ENCODE measurements at places on chromosomes 1 and 21. TPM values are rescaled to one million over a fixed set of nuclear protein-coding genes. Genes with fewer than 3 reads are reported as not detected.
A peak's percentile ranks its signal among the peaks of the same experiment; 100 is the strongest.

DNA sequence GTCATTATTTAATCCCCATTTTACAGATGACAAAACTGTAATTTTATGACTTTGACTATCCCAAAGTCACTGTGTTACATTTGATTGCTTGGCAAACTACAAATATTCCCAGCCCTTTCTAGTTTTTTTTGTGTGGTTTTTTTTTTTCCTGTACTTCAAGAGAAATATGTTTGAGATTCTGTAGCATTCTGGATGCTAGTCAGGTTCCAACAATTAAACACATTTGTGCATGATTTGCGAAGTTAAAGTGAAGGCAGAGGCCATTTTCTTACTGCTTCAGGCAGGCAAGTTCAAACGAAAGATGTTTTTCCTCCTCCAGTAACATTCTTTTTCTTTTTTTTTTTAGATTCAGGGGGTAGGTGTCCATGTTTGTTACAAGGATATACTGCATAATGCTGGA lies 107.9 kb upstream of the SERTAD4 start:
- no peak overlapping the region for H3K4me3 ChIP-seq
- H3K27me3 ChIP-seq = no peaks in the 10 kb centered on the region
- no peak overlapping the region for H3K27ac ChIP-seq
- no peaks in the 10 kb centered on the region for H3K4me1 ChIP-seq
- no peaks in the 10 kb centered on the region for H3K36me3 ChIP-seq
- no peak for DNase-seq

GRCh38 chr1:226644541-226645176 lies 94.4 kb downstream of the ITPKB start:
- peaks cover 58% of the 10 kb centered on the region for H3K4me1 ChIP-seq
- H3K27ac ChIP-seq = peak overlapping the region; percentile 69
- H3K27me3 ChIP-seq = no peaks in the 10 kb centered on the region
- peaks cover 24% of the 10 kb centered on the region for H3K36me3 ChIP-seq
- DNase-seq = peak; percentile 24
- peak overlapping the region; percentile 19 for H3K4me3 ChIP-seq

GRCh38 chr1:164745736-164746135 lies 186.8 kb downstream of the PBX1 start:
- no peaks in the 10 kb centered on the region for H3K36me3 ChIP-seq
- H3K4me1 ChIP-seq = no peaks in the 10 kb centered on the region
- no peaks in the 10 kb centered on the region for H3K27me3 ChIP-seq
- no peak for DNase-seq
- no peak overlapping the region for H3K27ac ChIP-seq
- no peak overlapping the region for H3K4me3 ChIP-seq

GRCh38 chr1:191993549-191993948 lies 164.7 kb upstream of the RGS18 start:
- no peaks in the 10 kb centered on the region for H3K36me3 ChIP-seq
- no peaks in the 10 kb centered on the region for H3K4me1 ChIP-seq
- H3K27ac ChIP-seq = no peak overlapping the region
- no peak for DNase-seq
- no peaks in the 10 kb centered on the region for H3K27me3 ChIP-seq

DNA sequence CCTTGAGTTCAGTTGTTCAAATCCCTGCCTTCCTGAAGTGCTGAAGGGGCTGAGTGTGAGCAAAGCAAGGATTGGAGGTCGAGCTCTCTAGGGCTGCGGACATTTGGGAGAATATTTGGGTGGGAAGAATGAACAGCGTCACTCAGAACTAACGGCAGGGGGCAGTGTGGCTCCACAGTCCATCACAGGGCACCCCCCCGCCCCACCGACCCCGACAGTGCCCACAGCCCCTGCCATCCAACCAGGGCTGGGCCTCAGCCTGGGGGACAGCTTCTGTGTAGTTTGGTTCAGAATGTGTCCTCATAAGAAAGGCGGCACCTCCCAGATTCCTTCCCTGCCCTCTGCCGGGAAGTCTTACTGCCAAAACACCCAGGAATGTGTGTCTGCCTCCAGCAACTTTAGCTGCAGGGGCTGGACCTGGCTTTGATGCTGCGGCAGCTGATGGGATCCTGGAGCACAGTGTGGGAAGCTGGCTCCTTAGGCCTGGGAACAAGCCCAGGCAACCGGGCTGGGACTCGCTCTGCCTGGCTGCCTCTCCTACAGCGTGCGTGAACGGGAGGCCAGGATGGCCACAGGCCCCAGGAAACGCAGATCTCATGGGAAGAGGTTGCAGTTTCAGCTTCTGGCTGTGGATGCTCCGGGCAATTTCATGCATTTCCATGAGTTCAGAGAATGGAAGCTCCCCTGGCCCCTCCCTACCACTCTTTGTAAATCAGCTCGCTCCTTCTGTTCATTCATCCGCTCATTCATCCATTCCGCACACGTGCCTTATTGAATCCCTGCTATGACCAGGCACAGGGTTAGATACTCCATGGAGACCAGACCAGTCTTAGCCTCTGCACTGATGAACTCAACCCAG lies 104.9 kb upstream of the TMPRSS2 start:
- DNase-seq = no peak
- H3K4me3 ChIP-seq = no peak overlapping the region
- H3K4me1 ChIP-seq = no peaks in the 10 kb centered on the region
- no peaks in the 10 kb centered on the region for H3K27me3 ChIP-seq
- H3K27ac ChIP-seq = no peak overlapping the region

DNA sequence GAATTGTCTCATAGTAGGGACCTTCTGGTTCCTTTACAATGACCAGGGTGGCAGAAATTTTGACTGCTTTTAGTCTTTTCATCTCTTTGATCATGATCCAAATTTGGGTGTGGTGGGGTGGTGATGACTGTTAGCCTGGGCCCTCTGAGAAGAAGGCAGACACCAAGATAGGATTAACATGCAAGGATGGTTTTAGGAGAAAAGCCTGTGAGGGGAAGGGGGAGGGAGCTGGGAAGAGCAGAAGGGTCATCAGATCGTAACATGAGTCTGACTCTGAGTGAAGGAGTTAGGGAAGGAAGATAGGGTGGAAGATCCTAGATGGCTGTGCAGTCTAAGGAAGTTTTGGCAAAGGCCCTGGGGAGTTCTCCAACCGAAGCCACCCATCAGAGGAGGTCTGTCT lies 28.5 kb upstream of the CAMSAP2 start:
- H3K27ac ChIP-seq = no peak overlapping the region
- no peak for DNase-seq
- H3K4me3 ChIP-seq = no peak overlapping the region
- H3K36me3 ChIP-seq = no peaks in the 10 kb centered on the region

DNA sequence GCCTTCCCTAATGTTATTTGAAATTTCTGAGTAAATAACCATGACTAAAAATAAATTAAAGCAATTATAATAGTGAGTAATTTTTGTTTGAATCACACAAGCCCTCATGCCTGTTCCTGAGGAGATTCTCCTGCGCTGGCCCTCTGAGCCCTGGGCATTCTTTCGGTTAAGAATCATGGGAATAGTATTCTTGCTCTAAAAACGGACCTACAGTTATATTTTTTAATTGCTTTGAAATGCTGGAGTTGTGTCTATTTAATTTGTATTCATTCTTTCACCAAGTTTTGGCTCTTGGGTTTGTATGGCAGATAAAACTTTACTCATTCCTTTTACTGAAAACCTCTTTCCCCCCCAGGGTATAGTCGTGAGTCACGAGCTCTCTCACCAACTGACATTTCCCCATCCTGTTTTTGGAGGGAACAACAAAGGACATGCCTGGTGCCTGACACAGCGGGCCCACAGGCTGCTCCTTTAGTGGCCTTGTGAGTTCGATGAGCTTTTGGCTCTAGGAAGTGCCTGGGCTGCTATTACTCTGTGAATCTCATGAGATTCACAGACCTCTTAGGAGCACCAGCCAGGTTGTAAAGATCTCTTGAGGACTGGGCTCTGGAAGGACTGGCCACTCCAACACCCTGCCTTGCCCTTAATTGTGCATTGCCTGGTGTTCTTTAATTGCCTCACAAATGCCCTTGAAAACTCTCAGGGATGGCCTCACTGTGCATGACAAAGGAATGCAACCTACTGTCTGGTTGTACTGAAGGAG lies 58.6 kb downstream of the DDR2 start:
- no peaks in the 10 kb centered on the region for H3K4me1 ChIP-seq
- no peaks in the 10 kb centered on the region for H3K27me3 ChIP-seq
- no peak for DNase-seq
- H3K36me3 ChIP-seq = no peaks in the 10 kb centered on the region

DNA sequence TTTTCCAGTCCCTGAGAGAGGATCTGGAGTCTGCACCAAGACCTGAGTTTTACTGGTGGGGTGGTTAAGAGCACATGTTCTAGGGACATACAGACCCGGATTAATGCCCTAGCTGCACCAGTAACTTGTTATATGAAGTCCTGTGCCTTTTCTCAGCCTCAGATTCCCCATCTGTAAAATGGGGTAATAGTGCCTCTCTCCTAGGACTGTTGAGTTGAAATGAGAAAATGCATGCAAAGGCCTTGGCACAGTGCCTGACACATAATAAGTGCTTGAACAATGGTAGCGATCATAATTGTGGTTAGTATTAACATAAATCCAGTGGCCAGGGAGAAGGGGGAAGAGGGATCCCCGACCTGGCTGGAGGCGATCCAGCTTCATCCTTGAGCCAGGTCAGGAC lies 12.3 kb downstream of the AHDC1 start:
- no peak overlapping the region for H3K4me3 ChIP-seq
- no peak overlapping the region for H3K27ac ChIP-seq
- H3K36me3 ChIP-seq = no peaks in the 10 kb centered on the region
- DNase-seq = no peak

- no peak overlapping the region for H3K4me3 ChIP-seq
- no peak for DNase-seq
- peaks cover 70% of the 10 kb centered on the region for H3K36me3 ChIP-seq
- H3K27me3 ChIP-seq = no peaks in the 10 kb centered on the region
Observed at GRCh38 chr1:31633117-31633516, 11.6 kb downstream of the PEF1 start.

DNA sequence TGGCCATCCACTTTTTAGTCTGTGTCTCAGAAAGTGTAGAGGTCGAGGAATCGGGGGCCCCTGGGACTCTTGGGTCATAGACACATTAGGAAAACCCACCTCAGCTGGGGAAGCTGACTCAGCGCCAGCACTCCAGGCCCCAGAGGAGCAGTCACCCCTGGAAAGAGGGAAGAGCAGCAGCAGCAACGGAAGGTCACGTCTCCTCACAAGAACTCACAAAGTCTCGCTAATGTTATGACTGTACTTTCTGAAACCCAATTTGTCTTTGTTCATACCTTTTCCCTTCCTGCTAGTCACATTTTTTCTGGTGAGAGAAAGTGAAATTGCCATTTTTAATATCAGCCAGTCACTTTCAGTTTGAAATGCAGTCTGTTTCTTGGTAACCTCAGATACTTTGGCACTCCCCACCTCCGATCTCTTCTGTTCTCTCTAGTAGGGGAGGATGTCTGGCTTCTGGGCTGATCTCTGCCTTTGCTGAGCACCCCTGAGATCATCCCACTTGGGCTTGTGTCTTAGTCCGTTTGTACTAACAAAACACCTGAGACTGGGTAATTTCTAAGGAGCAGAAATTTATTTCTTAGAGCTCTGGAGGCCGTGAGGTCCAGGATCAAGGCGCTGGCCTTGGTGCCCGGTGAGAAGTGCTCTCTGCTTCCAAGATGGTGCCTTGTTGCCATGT lies 6.0 kb upstream of the NLRP3 start:
- H3K4me1 ChIP-seq = peaks cover 36% of the 10 kb centered on the region
- H3K36me3 ChIP-seq = no peaks in the 10 kb centered on the region
- H3K27me3 ChIP-seq = no peaks in the 10 kb centered on the region
- H3K27ac ChIP-seq = peak overlapping the region; percentile 57
- no peak for DNase-seq

DNA sequence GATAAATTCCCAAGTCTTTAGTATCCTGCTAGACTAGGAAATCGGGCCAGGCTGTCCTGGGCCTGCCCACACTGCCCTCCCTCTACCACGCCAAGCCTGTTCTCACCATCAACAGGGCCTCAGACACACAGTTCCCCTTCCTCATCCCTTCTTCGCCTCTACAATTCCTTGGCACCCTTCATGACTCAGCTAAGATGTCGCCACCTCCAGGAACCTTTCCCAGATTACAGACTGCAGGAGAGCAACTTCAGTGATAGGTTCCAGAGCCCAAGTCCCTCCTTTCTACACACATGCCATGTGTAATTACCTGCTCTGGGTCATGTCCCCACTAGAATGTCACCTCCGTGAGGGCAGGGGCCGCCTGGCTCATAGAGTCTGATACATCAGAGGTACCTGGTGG lies 3.3 kb downstream of the RIMS3 start:
- no peaks in the 10 kb centered on the region for H3K36me3 ChIP-seq
- DNase-seq = no peak
- H3K4me1 ChIP-seq = peaks cover 9% of the 10 kb centered on the region
- H3K4me3 ChIP-seq = no peak overlapping the region

DNA sequence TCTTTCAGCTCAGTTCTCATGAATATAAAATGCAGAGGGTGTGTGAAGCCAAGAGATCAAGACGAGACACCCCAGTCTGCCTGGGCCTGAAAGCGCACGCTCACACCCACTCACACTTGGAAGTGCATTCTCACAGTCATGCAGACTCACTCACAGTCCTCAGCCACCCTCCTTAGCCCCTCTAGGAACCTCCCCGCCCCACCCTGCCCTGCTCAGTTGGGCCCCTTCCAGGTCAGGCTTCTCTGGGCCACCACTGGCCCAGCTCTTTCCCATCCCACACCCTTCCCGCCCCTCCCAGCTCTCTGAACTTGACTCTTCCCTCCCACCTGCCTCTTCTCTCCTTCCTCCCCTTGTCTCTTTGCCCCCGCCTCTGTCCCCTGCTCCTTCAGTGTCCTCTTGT lies 93.8 kb downstream of the EPHB2 start:
- no peaks in the 10 kb centered on the region for H3K27me3 ChIP-seq
- no peaks in the 10 kb centered on the region for H3K4me1 ChIP-seq
- no peak for DNase-seq

DNA sequence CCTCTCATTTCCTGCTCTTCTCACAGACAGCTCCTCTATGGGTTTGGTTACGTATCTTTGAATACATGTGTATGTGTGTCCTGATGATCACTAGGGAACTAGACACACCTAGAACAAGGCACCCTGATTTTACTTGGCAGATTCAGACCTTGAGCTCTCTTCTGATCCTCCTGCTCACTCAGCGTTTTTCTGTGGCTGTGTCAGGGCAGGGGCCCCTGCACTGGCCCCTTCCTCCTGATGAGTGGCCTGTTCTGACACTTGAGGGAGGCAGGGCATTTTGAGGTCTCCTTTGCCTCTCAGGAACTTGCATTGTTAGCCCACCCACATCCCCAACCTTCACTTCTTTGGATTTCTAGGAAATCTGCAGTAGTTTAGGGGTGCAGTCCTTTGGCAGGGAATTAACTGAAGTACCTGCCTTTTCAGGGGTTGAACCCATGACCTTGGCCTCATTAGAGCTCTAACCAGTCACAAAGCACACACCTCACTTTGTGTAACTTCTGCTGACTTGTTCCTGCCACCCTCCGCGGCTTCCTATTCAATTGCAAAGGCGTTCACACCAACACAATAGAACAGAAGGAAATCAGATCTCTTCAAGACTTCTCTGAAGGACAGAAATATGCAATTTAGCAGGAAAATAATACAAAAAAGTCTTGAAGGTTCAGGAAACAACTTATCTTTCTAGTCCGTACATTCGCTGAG lies 8.8 kb downstream of the SMYD2 start:
- H3K27me3 ChIP-seq = no peaks in the 10 kb centered on the region
- no peak overlapping the region for H3K4me3 ChIP-seq
- DNase-seq = no peak
- H3K27ac ChIP-seq = no peak overlapping the region

- H3K27me3 ChIP-seq = no peaks in the 10 kb centered on the region
- DNase-seq = no peak
- H3K27ac ChIP-seq = no peak overlapping the region
Observed at GRCh38 chr1:173337126-173337525, 130.0 kb upstream of the TNFSF4 start.

The LDLRAD1 gene
- not detected for total RNA-seq

The GRIK1 gene
- not detected for total RNA-seq

The ERICH3 gene
- not detected for total RNA-seq

The FALEC gene
- total RNA-seq = not detected

The FCRL2 gene
- total RNA-seq = 0.27 TPM
